ENCODE measurements at places on chromosomes 13 and 19. TPM values are rescaled to one million over a fixed set of nuclear protein-coding genes. Genes with fewer than 3 reads are reported as not detected.

DNA sequence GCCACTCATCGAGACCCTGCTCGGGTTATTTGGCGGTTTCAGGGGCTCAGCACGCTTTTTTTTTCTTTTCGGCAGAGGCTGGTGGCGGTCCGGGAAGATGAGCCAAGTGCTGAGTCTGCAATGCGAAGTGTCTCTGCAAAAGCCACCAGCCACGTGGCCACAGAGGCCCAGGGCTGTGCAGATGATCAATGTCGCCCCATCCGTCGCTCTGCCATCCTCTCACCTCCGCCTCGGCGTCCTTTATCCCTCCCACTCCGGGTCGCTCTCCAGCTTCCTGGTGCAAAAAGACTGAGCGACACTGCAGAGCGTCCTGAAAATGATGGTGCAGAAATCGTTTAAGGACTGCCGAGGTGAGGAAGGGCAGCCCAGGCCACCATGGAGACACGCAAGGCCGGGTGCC, 55.0 kb downstream of the TINCR start:
- no peaks in the 10 kb centered on the region for H3K36me3 ChIP-seq
- no peak for DNase-seq
- no peak overlapping the region for H3K27ac ChIP-seq
- peaks cover 9% of the 10 kb centered on the region for H3K27me3 ChIP-seq
- no peaks in the 10 kb centered on the region for H3K4me1 ChIP-seq

- H3K4me1 ChIP-seq, result no peaks in the 10 kb centered on the region
- no peaks in the 10 kb centered on the region for H3K27me3 ChIP-seq
- H3K36me3 ChIP-seq, result peaks cover 44% of the 10 kb centered on the region
- no peak overlapping the region for H3K27ac ChIP-seq
- H3K4me3 ChIP-seq, result no peak overlapping the region
- DNase-seq, result no peak
These were observed 66.4 kb downstream of the NAA16 start for GRCh38 chr13:41377446-41377845.

Gene CCL25
- total RNA-seq, result not detected

- peak overlapping the region; percentile 33 for H3K4me3 ChIP-seq
- no peaks in the 10 kb centered on the region for H3K4me1 ChIP-seq
- no peaks in the 10 kb centered on the region for H3K36me3 ChIP-seq
- no peak overlapping the region for H3K27ac ChIP-seq
- DNase-seq, result no peak
- H3K27me3 ChIP-seq, result peaks cover 18% of the 10 kb centered on the region
These were observed 1.8 kb downstream of the PCDH20 start for GRCh38 chr13:61413572-61414535.

- H3K4me3 ChIP-seq, result no peak overlapping the region
- no peak for DNase-seq
- no peaks in the 10 kb centered on the region for H3K36me3 ChIP-seq
- H3K4me1 ChIP-seq, result no peaks in the 10 kb centered on the region
These were observed 266.3 kb downstream of the LMO7 start for GRCh38 chr13:75902166-75903104.

DNA sequence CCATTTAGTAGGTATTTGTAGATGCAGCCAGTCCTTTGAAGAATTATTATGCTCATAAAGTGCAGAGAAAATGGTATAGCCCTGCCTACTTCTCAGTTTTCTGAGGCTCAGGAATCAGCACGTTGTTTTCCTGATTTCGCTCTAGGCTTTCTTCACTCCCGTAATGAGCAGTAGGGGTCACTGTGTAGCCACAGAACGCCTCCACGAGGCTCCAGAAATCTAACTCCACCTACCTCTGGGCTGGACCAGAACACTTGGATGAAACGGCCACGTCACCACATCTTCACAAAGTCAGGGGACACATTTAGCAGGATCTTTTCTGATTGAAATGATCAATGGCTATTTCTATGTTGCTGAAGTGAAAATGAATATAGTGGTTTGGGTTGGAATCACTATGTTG, 49.8 kb upstream of the GTF3A start:
- DNase-seq, result peak; percentile 39
- H3K4me1 ChIP-seq, result no peaks in the 10 kb centered on the region
- H3K36me3 ChIP-seq, result no peaks in the 10 kb centered on the region
- no peak overlapping the region for H3K4me3 ChIP-seq

Gene FCER2
- total RNA-seq, result 0.58 TPM

- DNase-seq, result no peak
- H3K27me3 ChIP-seq, result no peaks in the 10 kb centered on the region
These were observed 4.1 kb downstream of the UBXN6 start for GRCh38 chr19:4453232-4454179.

Gene SEMA6B
- 4.8 TPM for total RNA-seq

DNA sequence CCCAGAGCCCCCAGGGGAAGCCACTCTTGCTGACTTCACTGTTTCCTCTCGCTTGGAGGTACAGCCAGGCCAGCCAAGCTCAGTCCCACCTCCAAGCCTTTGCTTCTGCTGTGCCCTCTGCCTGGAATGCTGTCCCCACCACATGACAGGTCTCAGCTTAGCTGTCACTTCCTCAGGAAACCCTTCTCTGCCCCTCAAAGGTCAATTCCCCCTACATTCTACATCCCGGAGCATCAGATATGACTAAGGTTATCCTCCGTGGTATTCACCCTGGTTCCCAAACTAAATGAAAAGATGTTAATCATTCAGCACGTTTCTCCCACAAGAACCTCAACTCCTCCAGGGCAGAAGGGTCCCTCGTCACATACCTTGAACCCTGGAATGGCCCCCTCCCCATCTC, 53.5 kb downstream of the PTPRS start:
- peaks cover 2% of the 10 kb centered on the region for H3K4me1 ChIP-seq
- peaks cover 45% of the 10 kb centered on the region for H3K27me3 ChIP-seq
- H3K36me3 ChIP-seq, result no peaks in the 10 kb centered on the region
- H3K27ac ChIP-seq, result no peak overlapping the region
- no peak overlapping the region for H3K4me3 ChIP-seq
- DNase-seq, result no peak

DNA sequence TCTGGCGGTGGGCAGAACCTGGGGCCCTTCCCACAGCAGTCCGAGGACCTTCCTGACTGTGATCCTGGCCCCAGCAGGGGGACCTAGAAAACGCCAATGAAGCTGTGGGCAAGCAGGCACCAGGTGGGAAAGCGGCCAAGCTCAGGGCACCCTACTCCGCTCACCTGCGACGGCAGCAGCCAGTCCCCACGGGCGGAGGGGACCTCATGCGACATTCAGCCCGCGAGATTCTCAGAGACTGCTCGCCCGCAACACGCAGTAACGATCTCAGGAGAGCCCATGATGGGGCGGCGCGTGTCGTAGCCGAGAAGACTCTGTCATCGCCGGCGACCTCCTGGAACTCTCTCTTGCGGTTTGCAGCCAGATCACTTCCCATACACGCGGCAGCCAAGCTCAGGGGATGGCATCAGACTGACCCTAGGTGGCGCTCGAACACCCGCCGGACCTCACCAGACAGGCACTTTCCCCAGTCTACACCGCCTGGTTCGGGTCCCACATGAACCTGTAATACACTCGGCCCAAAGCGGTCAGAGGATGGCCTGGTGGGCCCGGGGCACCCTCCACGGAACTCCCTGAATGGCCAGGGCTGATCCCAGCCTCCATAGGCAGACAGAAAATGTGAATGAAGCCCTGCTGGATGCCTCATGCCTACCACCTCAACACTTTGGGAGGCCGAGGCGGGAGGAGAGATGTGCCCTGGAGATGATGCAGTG, 26.5 kb downstream of the MAN2B1 start:
- no peaks in the 10 kb centered on the region for H3K27me3 ChIP-seq
- peaks cover 12% of the 10 kb centered on the region for H3K4me1 ChIP-seq
- peak; percentile 59 for DNase-seq
- no peak overlapping the region for H3K27ac ChIP-seq
- H3K36me3 ChIP-seq, result no peaks in the 10 kb centered on the region

GRCh38 chr19:47330466-47330869, 1.5 kb upstream of the C5AR2 start:
- H3K36me3 ChIP-seq, result no peaks in the 10 kb centered on the region
- DNase-seq, result no peak
- H3K4me1 ChIP-seq, result no peaks in the 10 kb centered on the region
- no peak overlapping the region for H3K4me3 ChIP-seq

DNA sequence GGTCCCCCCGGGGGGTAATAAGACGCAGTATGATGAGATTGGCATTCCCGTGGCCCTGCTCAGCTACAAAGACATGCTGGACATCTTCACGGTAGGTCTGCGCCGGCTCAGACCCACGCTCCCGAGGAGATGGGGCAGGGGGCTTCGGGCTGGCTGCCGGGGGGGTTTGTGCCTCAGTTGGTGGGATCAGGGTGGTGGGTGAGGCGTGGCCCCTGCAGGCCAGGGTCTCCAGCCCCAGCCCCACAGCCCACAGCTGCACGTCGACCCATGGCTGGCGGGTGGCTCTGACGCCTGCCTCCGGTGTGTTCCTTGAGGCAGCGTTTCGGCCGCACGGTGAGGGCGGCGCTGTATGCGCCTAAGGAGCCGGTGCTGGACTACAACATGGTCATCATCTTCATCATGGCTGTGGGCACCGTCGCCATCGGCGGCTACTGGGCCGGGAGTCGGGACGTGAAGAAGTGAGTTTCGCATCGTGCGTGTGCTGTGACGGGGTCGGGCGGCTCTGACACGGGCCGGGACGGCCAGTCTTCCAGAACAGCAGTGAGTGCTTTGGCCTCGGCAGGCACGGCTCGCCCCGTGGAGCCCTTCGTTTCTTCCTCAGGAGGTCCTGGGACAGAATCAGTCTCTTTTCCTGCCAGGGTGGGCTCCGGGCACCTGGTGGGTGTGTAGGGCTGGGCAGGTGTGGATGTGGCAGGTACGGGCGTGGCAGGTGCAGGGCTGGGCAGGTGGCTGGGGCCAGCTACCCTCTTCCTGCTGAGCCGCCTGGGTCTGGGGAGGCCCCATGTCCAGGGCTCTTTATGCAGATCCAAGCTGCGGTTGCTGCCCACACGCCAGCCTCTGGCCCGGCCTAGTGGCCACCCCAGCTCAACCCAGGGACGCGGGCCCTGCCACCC, 10.5 kb downstream of the SPPL2B start:
- H3K27me3 ChIP-seq, result no peaks in the 10 kb centered on the region
- no peak overlapping the region for H3K4me3 ChIP-seq
- H3K27ac ChIP-seq, result no peak overlapping the region
- DNase-seq, result peak; percentile 71

Gene RAB20
- 42.4 TPM for total RNA-seq

- DNase-seq, result no peak
- H3K4me3 ChIP-seq, result no peak overlapping the region
- no peaks in the 10 kb centered on the region for H3K27me3 ChIP-seq
- H3K27ac ChIP-seq, result no peak overlapping the region
- no peaks in the 10 kb centered on the region for H3K4me1 ChIP-seq
These were observed 65.6 kb downstream of the SACS start for GRCh38 chr13:23367907-23368306.

Gene LEUTX
- not detected for total RNA-seq

Gene SULT2B1
- 2.8 TPM for total RNA-seq

Gene GAPDHS
- total RNA-seq, result not detected

GRCh38 chr13:112522578-112522977, 65.4 kb downstream of the TUBGCP3 start:
- no peak overlapping the region for H3K4me3 ChIP-seq
- no peaks in the 10 kb centered on the region for H3K36me3 ChIP-seq
- no peaks in the 10 kb centered on the region for H3K27me3 ChIP-seq
- no peak overlapping the region for H3K27ac ChIP-seq

Gene PCSK4
- 3.2 TPM for total RNA-seq

DNA sequence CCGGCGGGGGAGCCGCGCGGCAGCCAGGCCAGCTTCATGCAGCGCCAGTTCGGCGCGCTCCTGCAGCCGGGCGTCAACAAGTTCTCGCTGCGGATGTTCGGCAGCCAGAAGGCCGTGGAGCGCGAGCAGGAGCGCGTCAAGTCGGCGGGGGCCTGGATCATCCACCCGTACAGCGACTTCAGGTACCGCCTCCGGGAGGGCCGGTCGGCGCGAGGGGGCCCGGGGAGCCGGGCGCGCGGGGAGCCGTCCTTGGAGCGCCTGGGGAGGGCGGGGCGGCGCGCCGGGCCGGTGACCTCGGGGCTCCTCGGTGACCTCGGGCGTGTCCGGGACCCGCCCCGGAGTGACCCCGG, 690 bp downstream of the HCN2 start:
- peaks cover 33% of the 10 kb centered on the region for H3K27me3 ChIP-seq
- peaks cover 21% of the 10 kb centered on the region for H3K4me1 ChIP-seq
- no peak overlapping the region for H3K27ac ChIP-seq
- H3K4me3 ChIP-seq, result no peak overlapping the region

- no peak for DNase-seq
- H3K4me1 ChIP-seq, result no peaks in the 10 kb centered on the region
- no peaks in the 10 kb centered on the region for H3K36me3 ChIP-seq
- no peak overlapping the region for H3K27ac ChIP-seq
- H3K27me3 ChIP-seq, result no peaks in the 10 kb centered on the region
These were observed 113.5 kb downstream of the MYO16 start for GRCh38 chr13:108742701-108743451.

- no peak overlapping the region for H3K27ac ChIP-seq
- no peaks in the 10 kb centered on the region for H3K27me3 ChIP-seq
- no peak overlapping the region for H3K4me3 ChIP-seq
- peaks cover 96% of the 10 kb centered on the region for H3K36me3 ChIP-seq
These were observed 11.0 kb downstream of the SYDE1 start for GRCh38 chr19:15118248-15118647.

GRCh38 chr19:21574607-21575006, 69.2 kb downstream of the ZNF429 start:
- no peak overlapping the region for H3K4me3 ChIP-seq
- H3K27ac ChIP-seq, result no peak overlapping the region
- H3K36me3 ChIP-seq, result no peaks in the 10 kb centered on the region

- no peak overlapping the region for H3K27ac ChIP-seq
- no peak for DNase-seq
- H3K27me3 ChIP-seq, result peaks cover 11% of the 10 kb centered on the region
These were observed 865 bp downstream of the ZNF382 start for GRCh38 chr19:36605877-36606478.

DNA sequence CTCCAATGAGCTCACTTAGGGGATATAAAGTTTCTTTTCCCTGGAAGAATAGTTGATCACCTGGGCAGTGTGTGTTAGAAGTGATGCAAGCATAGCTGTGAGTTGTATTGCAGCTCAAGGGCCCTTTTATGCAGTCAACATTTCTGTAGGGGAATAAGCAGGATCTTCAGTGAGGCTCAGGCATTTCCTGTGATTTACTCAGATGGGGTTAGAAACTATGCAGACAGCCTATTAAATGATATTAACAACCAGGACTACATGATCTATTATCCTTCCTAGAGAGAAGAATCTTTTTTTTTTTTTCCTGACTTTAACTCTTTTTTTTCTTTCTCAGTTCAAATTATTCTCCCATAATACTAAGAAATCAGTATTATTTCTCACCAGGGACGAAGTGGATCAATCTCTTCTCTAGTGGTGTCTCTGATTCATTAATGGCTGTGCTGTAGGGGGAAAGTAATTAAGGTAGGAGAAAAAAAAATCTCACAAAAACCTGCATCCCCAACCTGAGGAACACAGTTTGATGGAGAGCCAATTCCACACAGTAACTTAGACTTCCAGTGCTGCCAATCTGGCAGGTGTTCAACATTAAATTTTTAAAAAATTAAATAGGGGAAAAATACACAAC, 126.4 kb upstream of the SLC10A2 start:
- no peaks in the 10 kb centered on the region for H3K27me3 ChIP-seq
- no peak overlapping the region for H3K4me3 ChIP-seq
- no peak overlapping the region for H3K27ac ChIP-seq

- no peak overlapping the region for H3K4me3 ChIP-seq
- DNase-seq, result no peak
- H3K27me3 ChIP-seq, result no peaks in the 10 kb centered on the region
These were observed 28.8 kb downstream of the ZNF333 start for GRCh38 chr19:14718522-14719116.

Gene ZNF285
- total RNA-seq, result 1.2 TPM

Gene CYP4F22
- total RNA-seq, result not detected
